GM23248 (cell line): ENCODE measurements at places on chromosomes 11 and 22.

DNA sequence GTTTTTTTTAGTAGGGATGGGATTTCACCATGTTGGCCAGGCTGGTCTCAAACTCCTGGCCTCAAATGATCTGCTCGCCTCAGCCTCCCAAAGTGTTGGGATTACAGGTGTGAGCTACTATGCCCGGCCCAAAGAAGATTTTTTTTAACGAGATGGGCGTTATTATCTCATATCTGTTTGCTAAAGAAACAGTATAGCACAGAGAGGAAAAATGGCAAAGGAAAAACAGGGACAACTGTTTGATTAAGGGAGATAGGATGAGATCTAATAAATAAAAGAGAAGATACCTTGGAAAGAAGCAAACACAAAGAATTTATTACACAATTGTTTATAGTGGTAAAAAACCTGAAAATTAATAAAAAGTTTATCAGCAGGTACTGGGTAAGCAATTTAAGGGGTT lies 10.4 kb upstream of the CEP295 start:
- no peak for DNase-seq

- no peak for DNase-seq
Measured at GRCh38 chr11:9020916-9021315, 17.1 kb upstream of the NRIP3 start.

DNA sequence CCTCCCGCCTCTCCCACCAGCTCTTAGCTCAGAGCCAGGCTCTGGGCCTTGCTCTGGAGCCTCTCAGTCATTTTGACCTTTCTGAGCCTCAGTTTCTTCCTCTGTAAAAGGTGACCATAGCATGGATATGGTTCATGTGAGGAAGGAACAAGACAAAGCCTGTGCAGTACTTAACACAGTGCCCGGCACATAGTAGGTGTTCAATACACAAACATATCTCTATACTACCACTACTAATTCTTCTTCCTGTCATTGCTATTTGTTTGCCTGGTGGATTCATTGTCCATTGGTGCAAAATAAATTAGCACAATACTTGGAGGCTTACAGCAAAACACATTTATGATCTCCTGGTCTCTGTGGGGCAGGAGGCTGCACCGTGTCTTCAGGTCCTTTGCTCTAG lies 21.6 kb upstream of the MPPED1 start:
- no peak for DNase-seq

GRCh38 chr11:8067567-8067928 lies 13.5 kb upstream of the TUB start:
- no peak for DNase-seq
